ENCODE measurements at places on chromosomes 16 and 17.

DNA sequence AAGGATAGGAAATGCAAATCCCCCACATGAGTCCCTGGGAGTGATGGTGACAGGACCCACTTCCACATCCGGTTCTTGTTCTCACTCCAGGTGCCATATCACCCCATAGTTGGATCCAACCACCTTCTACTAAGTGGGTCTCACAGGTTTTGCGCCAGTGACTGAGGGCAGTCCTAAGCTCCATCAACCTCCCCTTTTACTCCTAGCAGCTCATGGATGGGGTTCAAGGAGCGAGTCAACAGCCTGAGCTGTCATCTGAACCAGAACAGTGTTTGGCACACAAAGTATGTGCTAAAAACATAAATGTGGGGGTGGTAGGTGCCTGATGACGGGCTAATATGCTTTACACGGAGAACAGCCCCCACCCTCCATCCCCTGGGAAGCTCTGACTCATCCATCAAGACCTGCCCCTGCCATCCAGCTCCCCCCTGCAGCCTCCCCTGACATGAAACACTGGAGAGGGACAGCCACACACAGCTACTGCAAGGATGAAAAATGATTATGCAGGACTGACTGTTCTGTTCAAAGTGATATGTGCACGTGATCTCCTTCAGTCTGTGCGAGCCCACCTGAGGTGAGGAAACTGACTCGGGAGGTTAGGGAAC, 143.2 kb upstream of the CDH5 start:
- DNase-seq = no peak

DNA sequence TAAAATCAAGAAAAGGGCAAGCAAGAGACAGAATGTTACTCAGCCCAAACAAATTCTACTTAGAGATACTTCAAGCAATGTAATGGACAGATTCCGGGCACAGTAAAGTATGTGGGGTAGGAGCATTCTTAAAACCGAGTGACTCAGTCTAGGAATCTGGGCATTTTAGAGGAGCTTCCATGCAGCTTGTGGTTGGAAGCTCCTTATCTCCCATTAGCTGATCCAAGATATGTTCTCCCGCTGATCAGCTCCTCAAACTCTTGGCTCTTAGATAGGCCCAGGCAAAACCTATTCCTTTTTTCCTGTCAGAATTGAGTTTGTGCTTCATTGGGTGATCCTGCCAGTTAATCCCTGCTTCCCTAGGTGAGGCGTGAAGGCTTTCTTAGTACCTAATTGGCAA, 303.3 kb downstream of the CEP112 start:
- DNase-seq = no peak

- DNase-seq = peak; percentile 86
These were observed 556.9 kb upstream of the CDH5 start for GRCh38 chr16:65809627-65810026.

GRCh38 chr17:12320286-12320685, 299.6 kb downstream of the MAP2K4 start:
- no peak for DNase-seq

- DNase-seq = no peak
These were observed 1.6 kb downstream of the CHCT1 start for GRCh38 chr17:60423865-60424264.

- DNase-seq = no peak
These were observed 27.4 kb upstream of the GSE1 start for GRCh38 chr16:85585711-85586110.

GRCh38 chr16:83475108-83475507, 332.7 kb upstream of the HSBP1 start:
- DNase-seq = peak; percentile 5

DNA sequence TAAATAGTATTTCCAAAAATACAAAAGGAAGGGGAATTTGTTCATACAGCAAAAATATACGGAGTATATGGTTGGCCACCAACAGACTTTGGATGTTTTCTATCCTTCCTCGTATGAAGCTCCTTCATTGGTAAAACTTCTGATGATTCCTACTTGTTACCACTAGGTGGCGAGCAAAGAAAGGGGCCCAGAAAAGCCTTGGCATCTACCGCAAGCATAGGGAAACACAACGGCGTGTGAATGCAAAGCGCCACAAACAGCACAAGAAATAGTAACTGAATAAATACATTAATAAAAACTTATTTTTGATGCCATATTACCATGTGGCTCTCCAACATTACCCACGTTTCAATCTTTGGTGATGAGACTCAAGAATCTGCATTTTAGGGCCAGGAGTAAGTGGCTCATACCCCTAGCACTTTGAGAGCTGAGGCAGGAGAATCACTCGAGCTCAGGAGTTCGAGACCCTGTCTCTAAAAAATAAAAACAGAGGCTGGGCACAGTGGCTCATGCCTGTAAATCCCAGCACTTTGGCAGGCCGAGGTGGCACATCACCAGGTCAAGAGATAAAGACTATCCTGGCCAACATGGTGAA, 34.5 kb downstream of the YWHAE start:
- DNase-seq = peak; percentile 78

Data from PC-3 (cell line).